NCI-H2171 (cell line): ENCODE measurements at places on chromosomes 7 and 10.

DNA sequence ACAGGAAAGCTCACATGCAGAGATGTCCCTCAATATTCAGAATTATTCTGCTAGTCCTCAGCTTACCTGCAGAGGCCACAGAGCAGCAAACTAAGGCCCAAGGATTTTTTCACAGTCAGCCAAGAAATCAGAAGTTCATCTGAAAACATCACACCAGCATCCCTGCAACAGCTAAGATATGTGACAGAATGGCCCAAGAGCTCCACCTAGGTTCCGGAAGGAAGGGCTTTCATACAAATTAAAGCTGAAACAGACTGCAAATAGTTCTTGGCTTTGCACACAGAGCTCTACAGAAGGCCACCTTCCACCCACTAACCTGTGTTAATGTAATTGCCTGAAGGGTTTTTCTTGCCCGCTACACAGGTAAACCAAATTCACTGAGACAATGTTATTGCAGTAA, 438.8 kb upstream of the C7orf33 start:
- no peak for DNase-seq

DNA sequence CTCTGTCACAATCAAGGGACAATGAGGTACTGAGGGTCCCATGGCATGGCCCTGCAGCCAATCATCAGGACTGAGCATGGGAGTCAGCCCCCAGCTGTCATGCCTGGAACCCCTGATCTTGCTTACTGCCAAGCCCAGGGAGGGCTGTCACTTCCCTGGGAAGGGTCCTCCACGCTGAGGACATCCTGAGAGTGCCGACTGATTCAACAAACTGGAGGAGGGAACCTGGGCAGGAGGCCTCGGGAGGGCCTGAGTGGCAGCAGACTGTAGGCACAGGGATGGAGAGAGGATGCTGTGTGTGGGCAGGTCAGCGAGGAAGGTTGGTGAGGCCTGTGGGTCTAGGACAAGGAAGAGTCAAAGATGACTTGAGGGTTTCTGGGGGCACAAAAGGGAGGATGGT, 154.3 kb downstream of the ZNF248 start:
- DNase-seq: no peak

DNA sequence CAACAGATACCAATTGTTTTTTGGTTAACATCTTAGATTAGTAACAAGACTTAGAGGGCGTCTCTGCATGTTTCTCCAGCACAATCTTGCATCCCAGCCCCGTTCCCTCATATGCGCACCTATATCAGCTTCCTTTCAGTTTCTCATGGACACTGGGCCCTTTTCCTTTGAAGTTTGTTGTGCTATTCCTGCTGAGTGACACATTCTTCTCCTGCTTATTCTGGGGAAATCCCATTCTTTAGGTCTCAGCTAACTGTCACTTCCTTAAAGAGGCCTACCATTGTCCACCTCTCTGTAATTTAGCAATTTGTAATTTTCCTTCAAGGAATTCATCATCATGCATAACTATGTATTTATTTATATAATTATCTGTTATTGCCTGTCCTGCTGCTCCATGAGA, 110.3 kb upstream of the STEAP1B start:
- DNase-seq: no peak

- DNase-seq: no peak
These were observed 2.4 kb downstream of the TLL2 start for GRCh38 chr10:96511044-96511945.

DNA sequence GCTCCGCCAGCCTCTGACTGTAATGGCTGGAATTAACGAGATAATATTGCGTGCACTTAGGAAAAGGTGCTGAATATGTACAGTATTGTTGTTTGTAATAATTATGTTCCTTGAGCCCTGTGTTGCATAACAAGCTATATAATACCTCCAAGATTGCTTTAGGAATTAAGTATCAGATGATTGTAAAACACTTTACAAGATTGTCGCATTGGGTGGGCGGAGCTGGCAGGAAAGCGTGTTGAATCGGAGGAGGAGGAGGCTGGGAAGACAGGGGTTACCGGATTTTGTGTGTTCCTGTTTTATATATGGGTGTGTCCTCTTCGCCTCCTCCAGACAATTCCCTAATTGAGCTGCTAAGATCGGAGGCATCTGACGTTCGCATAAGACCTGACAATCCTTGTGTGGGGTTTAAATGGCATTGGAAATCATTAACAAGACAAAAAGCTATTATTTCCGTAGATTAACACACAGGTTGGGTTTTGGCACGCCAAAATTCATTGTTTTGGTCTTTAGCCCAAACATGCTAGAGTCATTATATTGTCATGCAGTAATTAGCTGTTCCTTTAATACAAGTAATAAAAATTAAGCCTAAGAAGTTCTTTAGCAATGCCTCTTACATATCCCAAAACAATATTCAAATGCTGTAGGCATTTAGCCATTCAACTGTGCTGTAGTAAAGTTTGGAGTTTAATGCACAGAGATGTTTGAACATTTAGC, 192.9 kb upstream of the SH2B2 start:
- no peak for DNase-seq

- DNase-seq: no peak
These were observed 1175.3 kb downstream of the GATA3 start for GRCh38 chr10:9229702-9230244.

GRCh38 chr7:100157334-100158228, 942 bp downstream of the TRAPPC14 start:
- DNase-seq: no peak

GRCh38 chr7:24245362-24245761, 38.6 kb upstream of the NPY start:
- DNase-seq: no peak

- DNase-seq: no peak
These were observed 14.1 kb upstream of the SUN1 start for GRCh38 chr7:818031-818699.

DNA sequence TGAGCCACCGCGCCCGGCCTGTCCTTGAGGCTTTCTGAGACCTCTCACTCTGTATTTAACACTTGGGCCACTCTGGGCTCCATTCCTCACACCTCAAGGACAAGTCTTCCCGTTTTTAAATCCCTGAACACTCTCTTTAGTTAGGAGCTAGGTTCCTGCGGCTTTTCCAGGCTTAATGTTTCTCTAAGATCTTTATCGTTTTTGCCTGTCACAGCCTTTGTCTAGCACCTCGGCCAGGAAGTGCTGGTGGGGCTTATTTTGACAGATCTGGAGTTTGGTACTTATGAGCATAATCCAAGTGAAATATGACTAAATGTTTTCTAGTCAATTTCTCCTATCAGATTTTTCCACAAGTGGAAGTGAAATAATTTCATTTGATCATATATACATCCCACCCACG, 186.6 kb downstream of the DPY19L1 start:
- DNase-seq: no peak

- DNase-seq: no peak
These were observed 15.6 kb downstream of the SEC31B start for GRCh38 chr10:100504096-100504495.

DNA sequence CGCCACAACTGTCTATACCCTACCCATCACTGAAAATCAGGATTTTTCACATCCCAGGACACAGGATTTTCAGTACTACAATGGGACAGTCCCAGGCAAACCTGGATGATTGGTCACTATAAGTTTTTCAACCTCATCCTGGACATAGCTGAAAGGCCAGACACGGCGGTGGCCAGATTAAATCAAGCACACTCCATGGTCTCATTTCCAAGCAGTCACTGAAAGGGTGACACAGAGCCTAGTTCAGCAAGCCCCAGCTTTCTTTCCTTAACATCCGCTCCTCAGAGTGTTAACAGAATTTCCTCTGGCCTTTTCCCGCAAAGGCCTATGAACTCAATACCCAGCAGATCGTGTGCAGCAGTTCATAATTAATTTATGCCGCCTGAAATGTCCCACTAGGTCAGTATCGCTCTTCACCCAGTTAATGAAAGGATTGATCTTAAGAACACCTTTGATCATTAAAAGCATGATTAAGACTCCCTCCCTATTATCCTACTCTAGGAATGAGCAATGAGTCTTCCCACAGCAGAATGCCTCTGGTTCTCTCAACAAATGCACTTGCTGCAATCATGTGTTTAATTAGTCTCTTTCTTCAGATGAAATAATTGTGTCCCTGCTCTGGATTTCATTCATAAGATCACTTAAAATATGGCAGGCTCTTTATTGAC, 104.0 kb upstream of the NANOS1 start:
- no peak for DNase-seq

DNA sequence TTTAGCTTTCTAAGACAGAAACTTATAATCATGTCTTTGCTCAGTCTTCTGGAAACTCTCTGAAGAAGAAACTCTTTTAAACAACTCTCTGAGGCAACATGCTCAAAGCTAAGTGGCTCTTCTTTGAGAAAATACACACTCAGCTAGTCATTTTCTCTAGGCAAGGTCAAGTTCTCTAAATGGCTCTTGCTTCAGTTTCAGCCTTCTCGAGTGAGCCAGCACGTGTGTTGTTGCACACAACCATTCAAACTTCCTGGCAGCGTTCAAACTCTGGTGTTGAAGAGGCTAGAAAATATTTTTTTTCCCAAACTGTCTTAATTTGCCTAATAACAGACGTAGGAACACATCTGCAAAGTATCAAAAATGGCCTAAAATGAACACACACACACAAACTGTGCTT, 129.1 kb downstream of the THSD7A start:
- no peak for DNase-seq

DNA sequence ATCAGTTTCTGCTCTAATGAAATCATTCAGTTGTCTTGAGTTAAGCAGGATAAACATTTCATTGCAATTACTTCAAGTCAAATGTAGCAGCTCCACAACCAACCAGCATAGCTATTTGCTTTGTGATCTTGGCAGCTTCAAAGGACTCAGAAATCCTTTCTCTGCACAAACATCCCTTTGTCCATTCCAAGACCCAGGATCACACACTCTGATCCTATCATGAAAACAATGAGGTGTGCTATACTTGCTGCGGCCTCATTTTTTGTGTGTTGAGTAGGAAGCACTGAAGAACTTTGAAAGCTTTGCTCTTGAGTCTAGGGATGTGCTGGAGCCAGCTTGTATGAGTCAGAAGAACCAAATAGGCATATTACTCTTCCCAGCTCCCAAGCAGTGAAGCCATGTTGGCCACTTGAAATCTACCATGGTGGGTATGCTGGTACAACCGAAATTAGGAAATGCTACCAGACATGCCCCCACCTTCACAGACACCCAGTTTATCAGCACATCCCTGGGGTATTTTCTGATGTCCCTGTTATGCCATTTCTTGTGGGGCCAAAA, 199.4 kb upstream of the PRSS58 start:
- no peak for DNase-seq
